Kidney epithelial cell (primary cell): ENCODE measurements at places on chromosomes 7 and 10. TPM values are rescaled to one million over a fixed set of nuclear protein-coding genes. Genes with fewer than 3 reads are reported as not detected.

The ATG9B gene
- 0.55 and 2.1 TPM in 2 replicates for total RNA-seq

DNA sequence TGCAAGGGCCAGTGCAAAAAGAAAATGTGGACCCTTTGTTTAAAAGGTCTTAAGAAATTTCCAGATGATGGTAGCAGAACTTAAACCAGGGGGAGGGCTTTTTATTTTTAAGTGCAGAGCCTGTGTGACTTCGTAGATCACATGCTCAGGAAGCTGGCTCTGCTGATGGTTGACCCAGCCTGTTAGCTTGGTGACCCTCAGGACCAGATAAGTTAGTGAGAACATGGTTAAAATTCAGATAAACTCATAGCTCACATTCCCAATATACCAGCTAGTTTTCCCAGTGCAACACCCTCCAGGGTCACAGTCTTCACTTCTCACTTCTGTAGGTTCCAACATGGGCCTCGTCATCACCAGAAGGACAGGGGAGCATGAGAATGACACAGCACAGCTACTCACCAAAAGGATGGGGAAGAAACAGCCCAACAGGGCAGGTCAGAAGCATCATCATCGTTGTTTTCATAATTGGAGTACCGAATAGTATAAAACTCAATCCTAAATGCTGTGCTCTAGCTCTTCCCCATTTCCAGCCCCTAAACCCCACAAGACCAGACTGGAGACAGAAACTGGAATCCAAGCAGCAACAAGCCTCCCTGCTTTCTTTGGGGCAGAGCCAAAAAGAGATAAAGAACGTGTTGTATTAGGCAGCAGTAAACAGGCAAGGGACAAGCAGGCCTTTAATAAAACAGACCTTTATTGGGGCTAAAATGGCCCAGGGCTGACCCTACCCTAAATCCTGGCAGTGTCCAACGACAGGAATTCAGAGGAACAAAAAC is 102.2 kb upstream of the ANKRD1 start:
- no peak for DNase-seq

DNA sequence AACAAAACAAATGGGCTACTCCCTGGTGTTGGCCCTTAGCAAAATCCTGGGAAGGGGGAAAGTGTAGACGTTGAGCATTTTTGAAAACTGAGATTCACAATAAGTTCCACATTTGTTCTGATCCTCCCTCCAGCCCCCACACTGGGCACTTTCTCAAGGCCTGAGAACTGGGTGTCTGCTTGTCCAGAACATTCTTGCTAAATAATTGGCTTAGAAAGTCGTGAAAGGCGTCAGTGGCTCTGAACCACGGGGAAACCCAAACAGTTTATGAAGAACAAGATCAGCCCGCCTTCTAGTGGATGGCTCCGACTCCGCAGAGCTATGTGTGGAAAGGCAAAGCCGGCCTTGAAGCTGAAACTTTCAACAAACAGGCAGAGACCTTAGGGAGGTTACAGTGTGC is 370.1 kb downstream of the PRPF18 start:
- DNase-seq = no peak

DNA sequence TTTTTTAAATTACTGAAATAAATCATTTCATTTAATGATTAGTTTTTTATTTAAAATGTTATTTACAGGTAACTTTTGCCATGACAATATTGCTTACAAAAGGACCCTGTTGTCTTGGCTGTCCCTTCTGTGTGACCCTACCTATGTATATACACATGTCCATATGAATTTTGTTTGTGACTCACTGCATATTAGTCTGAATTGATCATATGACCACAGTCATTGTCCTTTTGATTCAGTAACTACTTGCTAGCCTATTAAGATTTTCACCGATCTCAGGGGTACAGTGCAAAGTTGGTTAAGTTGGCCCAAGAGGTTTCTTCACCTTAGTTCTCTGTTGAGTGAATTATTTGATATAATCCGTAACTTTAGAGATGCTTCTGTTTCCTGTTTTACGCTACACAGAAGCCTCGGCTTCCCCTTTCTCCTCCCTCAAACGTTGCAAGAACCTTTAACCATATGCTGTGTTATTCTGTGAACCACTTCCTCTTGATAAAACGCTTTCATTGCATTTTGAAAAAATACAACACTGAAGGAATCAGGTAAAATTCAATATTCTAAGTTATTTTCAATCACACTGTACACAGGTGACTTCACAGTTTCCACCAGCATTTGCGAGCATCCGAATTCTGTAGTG is 43.9 kb downstream of the APBB1IP start:
- no peak for DNase-seq

The HABP2 gene
- total RNA-seq = 0.07 and 0.08 TPM in 2 replicates

DNA sequence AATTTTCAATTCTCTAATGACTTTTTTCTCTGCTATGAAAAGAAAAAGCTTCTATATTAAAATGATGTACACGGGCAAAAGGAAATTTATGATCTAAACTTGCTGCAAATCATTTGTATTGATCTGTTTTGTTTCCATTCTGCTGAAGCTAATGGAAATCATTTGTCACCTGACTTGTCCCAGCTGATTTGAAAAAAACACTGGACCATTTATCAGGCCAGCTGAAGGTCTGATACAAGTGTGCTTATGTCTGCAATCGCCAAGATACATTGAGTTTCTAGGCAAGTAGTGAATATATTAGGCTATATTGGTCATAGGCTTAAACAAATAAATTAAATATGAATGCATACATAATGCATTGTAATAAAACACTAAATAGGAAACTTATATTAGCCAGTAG is 1309.7 kb downstream of the REEP3 start:
- no peak for DNase-seq

DNA sequence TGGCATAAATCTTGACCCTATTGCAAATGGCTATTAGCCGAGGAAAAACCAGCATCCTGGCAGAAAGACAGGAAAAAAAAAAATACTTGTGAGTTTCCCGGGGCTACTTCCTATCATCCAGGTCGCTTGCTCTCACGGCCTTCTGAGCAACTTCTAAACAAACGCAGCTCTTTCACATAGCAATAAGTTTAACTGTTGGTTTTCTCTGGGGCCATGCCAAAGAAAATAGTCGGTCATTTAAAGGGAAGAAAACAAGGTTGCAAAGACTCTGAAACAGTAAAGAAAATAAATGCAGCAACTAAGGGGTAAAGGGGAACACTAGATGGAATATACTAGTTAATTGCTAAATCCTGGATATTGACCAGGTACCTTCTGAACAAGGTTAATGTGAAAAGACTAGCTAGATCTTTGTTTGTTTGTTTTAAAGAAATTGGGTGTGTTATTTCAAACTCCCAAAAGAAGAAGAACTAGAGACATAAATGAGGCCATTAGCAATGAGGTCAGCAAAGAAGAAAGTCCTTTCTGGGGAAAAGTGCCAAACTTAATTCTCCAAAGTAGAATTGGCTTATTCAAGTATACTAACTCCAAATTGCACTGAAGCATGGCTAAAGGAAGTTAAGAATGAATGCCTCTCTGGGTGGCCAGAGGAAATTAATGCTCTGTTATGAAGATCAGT is 54.2 kb downstream of the SLC39A12 start:
- DNase-seq = no peak

- no peak for DNase-seq
Observed at GRCh38 chr7:99407872-99408378, 472 bp downstream of the PDAP1 start.

DNA sequence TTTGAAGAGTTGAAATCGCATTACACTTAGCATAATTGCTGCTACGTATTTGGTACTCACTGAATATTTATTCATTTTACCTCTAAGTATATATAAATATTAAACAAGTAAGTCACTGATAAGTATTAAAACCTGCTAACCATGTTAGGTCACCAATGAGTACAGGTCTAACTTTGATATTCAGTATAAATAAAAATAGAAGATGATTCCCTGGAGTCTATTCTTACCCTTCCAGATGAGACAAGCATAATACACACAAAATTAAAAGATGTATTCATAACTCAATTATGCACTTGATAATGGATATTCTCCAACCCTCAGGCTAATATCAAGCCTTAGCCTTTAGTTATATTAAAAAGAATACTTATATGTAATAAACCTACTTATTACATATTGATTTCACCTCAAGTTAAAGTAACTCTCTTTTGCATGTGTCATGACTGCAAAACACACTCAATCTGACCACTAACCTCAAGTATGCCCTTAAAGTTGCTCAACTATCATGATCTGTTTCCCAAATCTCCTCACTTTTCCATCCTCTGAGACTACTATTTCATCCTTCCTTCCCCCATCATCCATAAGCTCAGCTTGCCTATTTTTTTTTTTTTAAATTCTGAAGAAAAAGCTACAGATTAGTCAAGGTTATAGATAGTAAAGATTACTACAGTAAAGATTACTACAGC is 46.8 kb downstream of the IPMK start:
- DNase-seq = no peak

The GPR15LG gene
- total RNA-seq = not detected in 2 replicates

GRCh38 chr10:31829776-31830175 is 98.9 kb downstream of the ARHGAP12 start:
- no peak for DNase-seq

DNA sequence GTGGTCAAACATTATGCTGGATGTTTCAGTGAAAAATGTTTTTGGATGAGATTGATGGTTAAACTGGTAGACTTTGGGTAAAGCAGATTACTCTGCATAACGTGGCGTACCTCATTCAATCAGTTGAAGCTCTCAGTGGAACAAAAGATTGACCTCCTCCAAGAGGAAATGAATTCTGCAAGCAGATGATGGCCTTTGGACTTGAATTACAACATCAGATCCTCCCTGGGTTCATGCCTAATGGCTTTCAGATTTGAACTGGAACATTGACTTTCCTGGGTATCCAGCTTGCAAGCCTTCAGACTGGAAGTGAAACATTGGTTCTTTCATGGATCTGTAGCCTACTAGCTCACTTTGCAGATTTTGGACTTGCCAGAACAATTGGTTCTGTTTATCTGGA is 169.3 kb upstream of the MALRD1 start:
- no peak for DNase-seq

DNA sequence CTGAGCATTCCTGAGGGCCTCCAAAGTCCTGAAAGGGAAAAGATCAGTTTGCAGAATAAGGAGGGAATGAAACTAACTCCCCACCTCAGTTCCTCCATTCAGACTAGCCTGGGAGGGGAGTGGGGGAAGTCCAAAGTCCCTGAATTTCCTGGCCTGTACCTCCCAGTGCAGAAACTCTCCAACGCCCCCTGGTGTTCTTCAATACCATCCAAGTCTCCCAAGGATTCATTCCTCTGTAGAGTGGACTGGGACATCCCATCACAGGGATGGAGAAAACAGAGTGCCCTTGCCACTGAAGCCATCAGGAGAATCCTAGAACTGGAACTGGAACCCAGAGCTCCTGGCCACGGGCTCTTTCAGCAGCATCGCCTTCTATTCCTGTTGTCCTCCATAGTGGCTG is 1.6 kb upstream of the COL13A1 start:
- DNase-seq = no peak

- peak; percentile 59 for DNase-seq
Observed at GRCh38 chr10:94299417-94299816, 63.3 kb downstream of the NOC3L start.

DNA sequence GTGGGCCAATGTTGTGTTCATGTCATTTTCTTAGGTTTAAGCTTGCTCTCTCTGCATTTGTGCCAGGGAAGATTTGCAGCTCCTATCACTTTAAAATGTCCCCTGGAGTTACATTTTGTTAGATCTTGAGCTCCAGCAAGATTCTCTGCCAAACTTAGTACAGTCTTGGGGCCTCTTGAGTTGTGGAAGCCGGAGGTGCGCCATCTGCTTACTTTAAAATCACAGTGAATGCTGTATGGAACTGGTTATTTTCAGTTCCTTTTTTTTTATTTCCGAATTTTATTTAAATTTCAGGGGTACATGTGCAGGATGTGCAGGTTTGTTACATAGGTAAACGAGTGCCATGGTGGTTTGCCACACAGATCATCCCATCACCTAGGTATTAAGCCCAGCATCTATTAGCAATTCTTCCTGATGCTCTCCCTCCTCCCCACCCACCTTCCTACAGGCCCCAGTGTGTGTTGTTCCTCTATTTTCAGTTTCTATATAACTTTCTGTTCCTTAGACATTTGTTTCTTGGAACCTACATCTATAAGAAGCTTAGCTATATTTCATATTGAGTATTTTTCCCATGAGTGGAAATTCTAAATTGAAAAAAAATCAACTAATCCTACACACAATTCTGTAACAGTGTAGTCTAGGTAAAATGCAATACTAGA is 114.4 kb upstream of the CREB5 start:
- DNase-seq = no peak

DNA sequence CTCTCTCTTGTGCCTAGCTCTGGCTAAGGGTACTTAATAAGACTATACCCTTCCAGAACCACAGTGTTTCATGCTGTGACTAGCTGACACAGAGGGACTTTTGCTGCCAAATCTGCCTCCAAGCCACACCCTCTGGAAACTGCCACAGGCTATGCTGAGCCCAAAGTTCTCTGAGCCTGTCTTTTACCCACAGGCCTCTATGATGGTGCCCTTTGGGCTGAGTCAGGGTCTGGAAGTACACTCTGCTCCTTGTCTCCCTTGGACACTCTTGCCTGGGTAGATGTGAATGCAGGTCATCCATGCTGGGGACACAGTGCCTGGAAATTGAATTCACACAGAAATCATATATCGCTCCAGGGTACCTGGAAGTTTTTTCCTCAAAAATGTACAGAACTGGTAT is 22.6 kb downstream of the DYDC1 start:
- DNase-seq = no peak

DNA sequence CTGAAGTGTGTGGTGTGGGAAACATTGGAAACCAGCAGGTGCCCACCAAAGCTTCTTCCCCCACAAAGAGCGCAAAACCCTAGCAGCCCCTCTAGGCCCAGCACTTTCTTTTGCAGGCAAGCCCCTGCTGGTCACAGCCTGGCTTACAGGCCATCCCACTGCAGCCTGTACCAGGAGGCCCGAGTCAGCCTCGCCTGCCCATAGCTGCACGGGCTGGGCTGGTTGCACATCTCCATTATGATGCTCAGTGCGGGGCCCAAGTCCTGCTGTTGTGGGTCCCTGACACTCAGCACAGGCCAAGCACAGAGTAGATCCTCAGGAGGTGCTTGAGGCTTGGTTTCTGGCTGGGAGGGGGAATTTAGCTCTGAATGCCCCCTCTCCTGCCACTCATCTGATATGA is 8.0 kb downstream of the CDHR1 start:
- no peak for DNase-seq

The PNLIP gene
- not detected in 2 replicates for total RNA-seq

The OPN4 gene
- total RNA-seq = not detected in 2 replicates

DNA sequence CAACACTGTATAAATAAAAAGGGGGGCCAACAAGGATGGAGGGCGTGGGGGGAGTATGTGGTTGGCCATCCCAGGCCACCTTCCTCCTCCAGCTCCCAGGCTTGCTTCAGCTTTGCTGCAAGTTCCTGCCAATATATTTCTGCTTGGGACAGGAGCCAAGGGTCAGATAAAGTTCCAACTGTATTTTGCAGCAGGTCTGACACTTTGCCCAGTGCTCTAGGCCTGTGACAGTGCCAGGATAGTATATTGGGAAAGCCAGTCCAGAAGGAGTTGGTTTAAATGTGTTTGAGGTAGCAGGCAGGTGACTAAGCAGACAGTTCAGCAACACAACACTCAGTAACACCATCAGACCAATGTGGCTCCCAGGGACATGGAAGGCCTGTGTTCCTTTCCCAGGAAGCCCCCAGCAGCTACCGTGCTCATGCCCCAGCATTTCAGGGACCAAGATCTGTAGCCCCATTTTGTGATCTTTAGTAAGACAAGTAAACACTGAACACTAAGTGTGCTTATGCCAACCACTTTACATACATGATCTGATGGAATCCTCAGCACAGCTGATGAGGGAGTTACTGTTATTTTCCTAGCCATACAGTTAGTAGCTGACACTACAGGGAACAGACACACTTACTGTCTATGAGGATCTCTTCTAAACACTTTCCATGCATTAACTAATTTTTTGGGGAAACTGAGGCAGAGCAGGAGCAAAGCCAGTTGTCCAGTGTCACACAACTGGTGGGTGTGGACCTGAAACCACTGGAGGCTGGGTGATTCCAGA is 38.9 kb downstream of the DNAJB12 start:
- no peak for DNase-seq
